ENCODE measurements at places on chromosomes 6 and 20.

DNA sequence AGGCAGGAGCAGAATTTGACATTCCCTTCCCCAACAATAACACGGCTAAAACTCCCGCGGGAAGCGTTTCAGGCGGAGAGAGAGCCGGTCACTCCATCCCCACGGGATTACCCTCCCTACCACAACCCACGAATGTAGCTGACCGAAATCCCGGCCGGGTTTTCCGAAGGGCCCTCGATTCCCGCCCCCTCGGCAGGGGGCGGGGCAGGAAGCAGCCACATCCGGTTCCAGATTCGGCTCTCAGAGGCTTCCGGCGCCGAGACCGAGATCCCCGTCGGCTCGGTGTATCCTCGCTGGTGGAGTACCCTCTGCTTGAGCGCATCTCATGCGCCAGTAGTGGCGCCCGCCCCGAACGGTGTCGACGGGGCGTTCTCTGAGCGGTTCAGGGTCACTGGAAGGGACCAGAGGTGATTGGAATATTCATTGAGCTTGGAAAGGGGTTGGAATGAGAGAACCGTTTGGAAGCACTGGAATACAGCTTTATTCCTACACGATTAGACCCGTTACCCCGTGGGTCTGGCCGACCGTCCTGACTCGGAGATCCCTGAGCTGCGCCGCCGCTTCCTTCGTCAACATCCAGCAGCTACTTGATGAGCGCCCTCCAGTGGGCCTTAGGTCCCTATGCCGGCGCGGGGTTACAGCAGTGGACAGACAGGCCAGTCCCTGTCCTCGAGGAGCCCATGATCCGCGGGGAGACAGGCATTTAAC, 649 bp upstream of the RGL2 start:
- DNase-seq, result peak; percentile 95

GRCh38 chr20:20609522-20609921, 102.9 kb downstream of the RALGAPA2 start:
- DNase-seq, result no peak

DNA sequence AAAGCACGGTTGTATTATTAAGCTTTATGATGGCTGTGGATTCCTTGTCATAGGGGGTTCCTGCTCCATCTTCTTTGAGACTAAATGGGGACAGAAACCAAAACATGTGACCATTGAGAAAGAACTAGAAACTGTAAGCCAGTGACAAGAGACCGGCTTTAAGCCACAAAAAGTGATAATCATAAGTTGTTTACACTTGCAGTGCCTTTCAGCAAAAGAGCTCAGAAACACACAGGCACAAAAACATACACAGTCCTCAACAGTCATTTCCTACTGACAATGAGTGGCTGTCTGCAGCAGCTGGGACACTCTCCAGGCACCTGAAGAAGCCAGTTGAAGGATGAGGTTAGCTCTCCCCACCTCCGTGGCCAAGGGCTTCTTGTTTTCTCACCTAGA, 20.0 kb upstream of the UBE2J1 start:
- DNase-seq, result no peak

DNA sequence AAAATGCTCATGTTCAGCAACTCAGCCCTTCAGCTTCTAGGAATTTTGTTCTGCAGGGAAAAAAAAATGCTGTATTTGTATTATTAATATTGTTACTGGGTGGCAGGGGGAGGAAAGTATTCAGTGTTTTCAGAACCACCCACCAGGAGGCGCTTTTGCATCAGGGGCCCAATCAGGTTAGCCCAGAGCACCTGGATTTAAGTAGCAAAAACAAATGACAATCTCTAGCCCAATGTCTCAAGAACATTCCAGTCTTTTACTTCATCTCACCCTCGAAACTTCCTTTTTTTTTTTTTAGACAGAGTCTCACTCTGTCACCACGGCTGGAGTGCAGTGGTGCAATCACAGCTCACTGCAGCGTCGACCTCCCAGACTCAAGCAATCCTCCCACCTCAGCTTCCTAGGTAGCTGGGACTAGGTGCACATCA, 635 bp upstream of the C20orf203 start:
- DNase-seq, result no peak

DNA sequence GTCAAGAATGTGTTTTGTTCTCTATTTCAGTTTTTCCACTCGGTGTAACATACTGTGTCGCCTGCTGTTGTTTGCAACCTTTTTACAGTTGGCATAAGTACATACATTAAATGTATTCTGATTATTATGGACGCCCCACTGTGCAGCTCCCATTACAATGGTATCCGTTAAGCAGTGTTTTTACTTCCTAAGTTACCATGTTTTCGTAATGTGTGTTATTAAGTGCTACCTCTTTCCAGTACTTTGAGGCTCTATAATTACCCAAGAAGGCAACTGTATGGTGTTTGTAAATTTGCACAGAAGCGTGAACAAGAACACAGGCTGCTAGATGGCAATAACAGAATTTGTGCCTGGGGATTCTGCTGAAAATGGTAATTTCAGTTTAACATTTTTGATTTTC, 568.0 kb upstream of the MARCKS start:
- no peak for DNase-seq

GRCh38 chr6:17389274-17389847, 4.0 kb upstream of the CAP2 start:
- DNase-seq, result no peak

DNA sequence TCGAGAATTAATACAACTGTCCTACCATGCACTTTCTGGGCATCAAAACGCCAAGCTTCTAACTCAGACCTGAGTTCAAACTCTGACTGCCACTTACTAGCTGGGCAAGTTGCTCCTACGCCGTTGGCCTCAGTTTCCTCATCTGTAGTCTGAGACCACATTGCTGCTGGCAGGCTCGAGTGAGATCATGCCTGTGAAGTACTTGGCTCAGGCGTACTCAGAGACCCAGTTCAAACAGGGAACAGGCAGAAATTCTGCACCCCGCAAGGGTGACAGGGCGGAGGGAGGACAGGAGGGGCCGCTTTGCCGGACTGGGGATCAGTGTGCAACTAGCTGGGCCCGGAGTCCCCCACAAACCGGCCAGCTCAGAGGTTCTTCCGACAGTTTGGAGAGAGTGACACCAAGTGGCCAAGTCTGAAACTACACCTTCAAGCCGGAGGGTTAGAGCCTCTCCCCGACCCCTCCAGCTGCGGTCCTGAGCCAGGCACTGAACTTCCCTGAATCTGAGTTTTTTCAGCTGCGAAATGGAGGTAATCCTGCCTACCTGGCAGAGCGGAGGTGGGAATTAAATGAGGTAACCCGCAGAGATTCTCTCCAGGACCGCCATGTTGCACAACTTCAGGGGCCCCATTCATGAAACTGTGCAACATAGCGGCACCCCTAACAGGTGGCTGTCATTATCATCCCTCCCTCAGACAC, 46.0 kb upstream of the PTPN1 start:
- no peak for DNase-seq

- peak; percentile 47 for DNase-seq
Measured at GRCh38 chr20:40687384-40688128, 1.5 kb downstream of the MAFB start.

- no peak for DNase-seq
Measured at GRCh38 chr6:23414922-23415321, 711.1 kb upstream of the NRSN1 start.

DNA sequence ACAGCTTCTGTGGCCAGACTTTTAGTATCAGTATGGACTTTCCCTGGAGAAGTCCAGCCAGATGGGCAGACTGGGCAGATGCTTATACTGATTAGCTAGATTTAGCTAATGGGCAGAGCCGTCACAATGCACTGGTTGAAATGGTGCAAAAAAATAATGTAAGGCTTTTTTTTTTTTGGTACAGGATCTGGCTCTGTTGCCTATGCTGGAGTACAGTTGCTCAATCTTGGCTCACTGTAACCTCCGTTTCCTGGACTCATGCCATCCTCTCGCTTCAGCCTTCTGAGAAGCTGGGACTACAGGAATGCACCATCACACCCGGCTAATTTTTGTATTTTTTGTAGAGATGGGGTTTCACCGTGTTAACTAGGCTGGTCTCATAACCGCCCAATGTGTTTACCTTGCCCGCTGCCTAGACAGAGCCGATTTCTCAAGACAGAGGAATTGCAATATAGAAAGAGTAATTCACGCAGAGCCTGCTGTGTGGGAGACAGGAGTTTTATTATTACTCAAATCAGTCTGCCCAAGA, 16.4 kb upstream of the KIFC1 start:
- DNase-seq, result peak; percentile 94

DNA sequence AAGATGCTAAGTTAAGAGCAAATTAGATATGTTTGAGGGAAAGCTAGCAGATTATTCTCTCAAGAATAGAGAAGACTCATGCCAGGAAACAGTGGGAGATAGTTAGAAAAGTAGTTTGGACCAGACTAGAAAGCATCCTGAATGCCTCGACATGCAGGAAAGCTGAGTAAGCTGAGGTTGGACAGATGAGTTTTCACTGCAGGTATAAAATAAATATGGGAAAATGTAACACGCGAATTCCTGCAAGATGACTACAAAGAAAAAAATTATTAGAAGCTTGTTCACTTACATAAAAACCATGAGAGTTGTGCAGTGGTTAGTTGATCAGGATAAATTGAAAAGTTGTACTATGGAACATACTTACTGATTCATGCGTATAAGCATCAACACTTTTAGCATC, 484.2 kb upstream of the MANEA start:
- no peak for DNase-seq

GRCh38 chr20:2820896-2821869, 5.0 kb downstream of the TMEM239 start:
- DNase-seq, result no peak

GRCh38 chr20:3980260-3981131, 34.9 kb downstream of the RNF24 start:
- DNase-seq, result no peak

GRCh38 chr20:251354-251753, 6.2 kb upstream of the DEFB132 start:
- no peak for DNase-seq

DNA sequence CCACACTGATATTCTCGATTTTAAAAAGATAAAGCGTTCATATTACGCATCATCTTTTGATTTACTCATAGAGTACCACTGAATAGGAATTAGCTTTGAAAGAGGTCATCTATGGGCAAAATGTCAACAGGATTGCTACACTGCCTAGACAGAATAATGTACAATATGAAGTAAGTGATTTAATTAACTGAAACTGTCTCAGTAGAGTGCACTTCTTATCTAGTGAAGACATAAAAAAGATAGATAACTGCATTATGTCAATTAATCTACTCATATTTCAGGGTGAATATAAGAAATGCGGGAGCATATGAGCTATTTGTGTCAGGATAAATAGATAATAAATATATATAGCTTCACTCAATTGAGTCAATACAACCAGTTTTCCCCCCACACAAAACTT, 723.9 kb downstream of the EYS start:
- DNase-seq, result no peak

GRCh38 chr20:8807480-8808201, 261.2 kb upstream of the PLCB4 start:
- DNase-seq, result no peak

DNA sequence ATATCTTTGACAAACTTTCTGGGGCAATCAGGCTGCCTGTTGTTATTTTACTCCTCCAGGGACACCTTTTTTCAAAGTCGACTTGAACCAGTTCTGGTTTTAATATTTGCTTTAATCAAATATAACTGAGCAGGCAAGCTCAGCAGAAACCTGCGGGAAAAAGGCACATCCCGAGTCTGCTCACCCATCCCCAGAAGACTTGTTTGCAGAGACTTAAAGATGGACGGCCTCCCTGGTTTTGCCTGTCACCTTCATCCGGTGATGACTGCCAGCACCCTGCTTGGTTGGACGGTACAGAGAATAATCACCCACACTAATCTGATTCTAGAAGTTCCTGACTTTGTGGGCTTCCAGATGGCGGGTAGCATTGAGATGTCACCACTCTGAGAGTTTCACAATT, 36.8 kb downstream of the PPP1R3G start:
- no peak for DNase-seq

- DNase-seq, result no peak
Measured at GRCh38 chr6:33794910-33795623, 6.1 kb upstream of the LEMD2 start.

DNA sequence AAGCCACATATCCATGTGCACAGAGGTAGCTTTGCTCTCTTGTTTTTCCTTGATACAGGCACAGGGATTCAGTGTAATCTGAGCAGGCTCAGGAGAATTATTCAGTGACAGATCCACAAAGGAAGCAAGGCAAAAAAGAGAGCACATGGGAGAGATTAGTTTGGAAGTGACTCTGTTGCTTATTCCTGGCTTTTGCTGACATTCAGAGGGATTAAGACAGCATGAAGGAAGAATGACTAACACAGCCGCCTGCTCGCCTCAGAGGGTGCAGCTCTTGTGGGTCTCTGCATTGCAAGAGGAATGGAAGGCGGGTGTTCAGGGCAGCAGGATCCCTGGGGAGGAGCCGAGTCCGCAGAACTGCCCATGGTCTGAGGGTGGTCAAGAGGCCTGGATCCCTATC, 203.4 kb upstream of the KCNQ5 start:
- DNase-seq, result peak; percentile 81

DNA sequence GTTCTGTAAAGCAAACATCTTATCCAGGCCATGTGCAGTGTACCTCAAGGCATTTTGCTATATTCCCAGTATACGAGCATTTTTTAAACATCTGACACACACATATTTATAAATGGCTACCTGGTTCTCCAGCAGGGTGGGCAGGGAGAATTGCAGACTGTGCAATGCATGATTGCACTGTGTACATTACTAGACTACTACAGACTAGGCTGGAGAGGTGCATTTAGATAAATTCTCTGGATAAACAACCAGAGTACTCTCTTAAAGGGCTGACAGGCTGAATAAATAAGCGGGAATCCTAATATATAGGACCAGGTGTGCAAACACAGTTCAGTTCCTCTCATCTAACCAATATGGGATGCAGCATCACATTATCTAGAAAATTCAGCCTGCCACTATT, 428.3 kb upstream of the ARID1B start:
- DNase-seq, result no peak

DNA sequence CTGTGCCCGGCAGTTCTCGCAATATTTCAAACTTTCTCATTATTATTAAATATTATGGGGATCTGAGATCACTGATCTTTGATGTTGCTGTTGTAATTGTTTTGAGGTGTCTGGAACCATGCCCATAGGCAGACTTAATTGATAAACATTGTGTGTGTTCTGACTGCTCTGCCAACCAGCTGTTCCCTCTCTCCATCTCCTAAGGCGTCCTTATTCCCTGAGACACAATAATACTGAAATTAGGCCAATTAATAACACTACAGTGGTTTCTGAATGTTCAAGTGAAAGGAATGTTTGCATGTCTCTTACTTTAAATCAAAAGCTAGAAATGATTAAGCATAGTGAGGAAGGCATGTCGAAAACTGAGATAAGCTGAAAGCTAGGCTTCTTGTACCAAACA, 7.6 kb downstream of the MAPK14 start:
- no peak for DNase-seq

- no peak for DNase-seq
Measured at GRCh38 chr20:58649288-58650180, 1.5 kb upstream of the STX16 start.

DNA sequence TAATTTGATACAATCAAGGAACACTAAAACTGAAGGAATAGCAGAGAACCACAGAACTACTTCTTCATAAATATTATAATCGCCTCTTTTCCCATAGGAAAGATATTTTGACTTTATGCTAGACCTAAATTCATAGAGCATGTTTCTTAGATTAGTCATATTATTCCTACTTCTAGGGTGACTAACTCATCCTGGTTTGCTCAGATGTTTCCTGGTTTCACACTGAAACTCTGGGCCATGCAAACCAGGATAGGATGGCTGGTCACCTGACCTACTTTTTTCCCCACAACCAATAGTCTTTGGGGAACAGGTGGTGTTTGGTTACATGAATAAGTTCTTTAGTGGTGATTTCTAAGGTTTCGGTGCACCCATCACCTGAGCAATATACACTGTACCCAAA, 42.8 kb downstream of the MMS22L start:
- DNase-seq, result no peak

All from muscle of back (tissue), 13 donors.